NCI-H1694 (cell line): ENCODE measurements at places on chromosomes 5 and 9.

DNA sequence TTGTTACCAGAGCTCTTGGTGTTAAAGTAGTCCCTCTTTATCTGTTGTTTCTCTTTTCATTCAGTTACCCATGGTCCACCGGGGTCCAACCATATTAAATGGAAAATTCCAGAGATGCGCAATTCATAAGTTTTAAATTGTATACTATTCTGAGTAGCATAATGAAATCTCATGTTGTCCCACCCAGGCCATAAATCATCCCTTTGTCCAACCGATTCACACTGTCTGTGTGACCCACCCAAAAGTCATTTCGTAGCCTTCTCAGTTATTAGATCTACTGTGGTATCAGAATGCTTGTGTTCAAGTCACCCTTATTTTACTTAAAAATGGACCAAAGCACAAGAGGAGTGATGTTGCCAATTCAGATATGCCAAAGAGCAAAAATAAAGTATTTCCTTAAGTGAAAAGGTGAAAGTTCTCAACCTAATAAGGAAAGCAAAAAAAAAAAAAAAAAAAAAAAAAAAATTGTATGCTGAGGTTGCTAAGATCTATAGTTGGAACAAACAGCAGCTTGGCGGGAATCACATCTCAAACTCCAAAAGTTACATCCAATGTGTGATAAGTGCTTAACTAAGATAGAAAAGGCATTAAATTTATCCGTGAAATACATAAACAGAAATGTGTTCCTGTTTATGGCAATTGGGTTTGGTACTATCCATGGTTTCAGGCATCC is 106.8 kb upstream of the GPBP1 start:
- DNase-seq: no peak

- DNase-seq: no peak
These were observed 386.1 kb downstream of the NTRK2 start for GRCh38 chr9:85055506-85056202.

DNA sequence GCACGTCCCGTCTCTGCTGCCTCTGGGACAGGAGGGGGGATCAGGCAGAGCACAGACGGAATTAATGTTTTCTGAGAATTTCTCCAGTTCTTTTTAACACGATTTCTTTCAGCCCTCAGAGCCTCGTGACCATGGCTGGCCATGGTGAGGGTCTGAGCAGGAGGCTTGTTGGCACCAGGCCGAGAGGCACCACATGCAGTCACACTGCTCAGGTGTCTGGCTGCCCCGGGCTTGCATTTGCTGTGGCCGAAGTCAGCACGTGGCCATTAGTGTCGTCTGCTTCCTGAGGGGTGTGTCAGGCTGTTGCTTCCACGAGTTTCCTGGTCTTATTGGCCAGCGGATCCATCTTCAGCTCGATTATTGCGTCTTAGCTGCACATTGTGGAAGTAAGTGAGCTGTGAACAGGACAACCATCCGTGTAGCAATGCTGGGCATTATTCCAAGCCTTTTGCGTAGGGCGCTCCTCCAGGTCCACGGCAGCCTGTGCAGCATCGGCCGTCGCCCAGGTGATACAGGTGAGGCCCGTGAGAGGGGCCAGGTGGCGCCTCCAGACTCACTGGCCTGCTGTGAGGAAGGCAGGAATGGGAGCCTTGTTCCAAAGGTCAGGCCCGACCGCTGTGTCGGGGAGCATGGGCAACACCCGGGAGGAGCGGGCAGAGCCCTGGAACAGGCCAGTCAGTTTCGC is 114.2 kb upstream of the CACNA1B start:
- no peak for DNase-seq

DNA sequence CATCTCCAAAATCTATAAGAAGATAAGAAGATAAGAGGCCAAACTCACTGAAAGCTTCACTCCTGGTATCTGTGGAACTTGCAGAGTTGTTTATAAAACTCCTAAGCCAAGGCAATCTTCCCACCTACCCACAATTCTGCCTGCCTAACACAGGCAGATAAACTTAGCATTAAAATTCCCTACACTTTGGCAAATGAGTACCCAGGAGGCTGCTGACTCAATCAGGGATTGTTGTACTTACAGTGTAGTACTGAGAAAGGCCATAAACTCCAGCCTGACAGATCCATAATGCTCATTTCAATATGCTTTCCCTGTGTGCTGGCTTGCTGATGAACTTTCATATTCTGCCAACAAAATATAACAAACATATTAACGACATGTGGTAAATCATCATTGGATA is 725.2 kb downstream of the BRINP1 start:
- no peak for DNase-seq

DNA sequence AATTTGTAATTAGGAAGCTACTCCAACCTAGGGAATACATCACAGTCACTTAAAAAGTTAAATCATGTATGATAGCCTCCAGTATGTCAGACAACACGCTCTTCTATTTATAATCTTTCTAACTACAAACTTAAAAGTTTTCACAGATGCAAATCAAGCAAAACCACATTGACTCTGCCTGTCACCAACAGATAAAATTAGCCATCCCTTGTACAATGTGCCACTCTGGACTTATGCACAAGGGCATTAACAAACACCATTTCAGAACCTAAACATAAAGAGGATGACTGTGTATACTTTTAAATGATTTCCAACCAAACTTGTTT is 14.7 kb downstream of the ERP44 start:
- no peak for DNase-seq

DNA sequence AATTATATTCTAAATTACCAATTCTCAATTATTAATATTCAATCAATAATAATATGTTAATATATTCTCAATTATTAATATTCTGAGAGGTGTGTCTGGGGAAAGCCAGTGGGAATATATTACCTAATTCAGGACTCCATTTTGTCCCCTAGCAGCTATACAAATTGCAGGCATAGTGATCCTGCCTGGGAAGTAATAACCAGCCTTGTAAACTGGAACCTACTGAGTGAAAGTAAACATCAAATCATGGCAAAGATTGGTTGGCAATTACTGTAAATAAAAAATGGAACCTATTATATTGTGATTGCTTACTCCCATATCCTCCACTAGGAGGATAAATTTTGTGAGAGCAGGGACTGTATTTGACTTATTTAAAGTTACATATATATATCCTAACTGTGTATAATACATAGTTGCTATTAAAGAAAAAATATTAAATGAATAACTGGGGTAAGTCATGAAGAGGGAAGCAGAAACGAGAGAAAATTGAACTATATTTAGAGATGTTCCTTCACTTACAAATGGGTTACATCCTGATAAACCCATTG is 150.5 kb upstream of the ELL2 start:
- DNase-seq: no peak

GRCh38 chr5:122434205-122434970 is 122.4 kb downstream of the SNCAIP start:
- DNase-seq: no peak

GRCh38 chr5:143066556-143067281 is 296.5 kb downstream of the ARHGAP26 start:
- no peak for DNase-seq

- no peak for DNase-seq
These were observed 35.3 kb upstream of the FLT4 start for GRCh38 chr5:180684623-180685161.

DNA sequence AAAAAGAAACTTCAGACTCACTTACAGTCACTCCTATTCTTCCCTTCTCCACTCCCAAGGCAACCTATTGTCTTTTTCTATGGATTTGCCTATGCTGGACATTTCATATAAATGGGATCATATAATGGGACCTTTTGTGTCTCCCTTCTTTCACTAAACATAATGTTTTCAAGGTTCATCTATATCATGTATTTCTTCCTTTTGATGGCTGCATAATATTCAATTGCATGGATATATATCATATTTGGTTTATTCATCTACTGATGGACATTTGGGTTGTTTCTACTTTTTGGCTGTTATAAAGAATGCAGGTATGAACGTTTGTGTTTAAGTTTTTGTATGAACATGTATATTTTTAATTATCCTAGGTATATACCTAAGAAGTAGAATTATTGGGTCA is 30.6 kb downstream of the ANKHD1 start:
- no peak for DNase-seq

GRCh38 chr5:135232958-135233357 is 166.1 kb downstream of the MACROH2A1 start:
- no peak for DNase-seq

- no peak for DNase-seq
These were observed at the start of gene ENTPD8 for GRCh38 chr9:137441289-137441934. Gene ENTPD8, minus strand, starts transcription at chr9:137441357. Its CDS starts 3,072 bp downstream, at chr9:137438285.

GRCh38 chr5:10229306-10230048 is 20.2 kb downstream of the ATPSCKMT start:
- no peak for DNase-seq

DNA sequence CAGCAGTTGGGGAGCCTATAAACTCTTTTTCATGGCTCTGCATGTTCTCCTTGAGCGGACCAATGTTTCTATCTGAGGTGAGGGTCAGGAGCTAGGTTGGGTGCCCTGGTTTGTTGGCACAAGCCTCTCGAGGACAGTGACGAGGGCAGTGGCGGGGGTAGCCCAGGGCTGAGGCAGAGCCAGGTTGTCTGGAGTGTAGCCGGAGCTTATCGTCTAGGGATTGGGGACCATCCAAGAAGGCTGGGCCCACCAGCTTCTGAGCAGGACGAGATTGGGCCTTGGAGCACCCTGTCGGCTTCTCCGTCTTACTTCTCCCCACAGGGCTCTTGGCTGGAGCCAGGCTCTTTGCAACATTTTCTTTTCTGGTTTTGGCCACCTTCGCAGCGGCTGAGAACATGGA is 13.2 kb upstream of the CCL21 start:
- no peak for DNase-seq

DNA sequence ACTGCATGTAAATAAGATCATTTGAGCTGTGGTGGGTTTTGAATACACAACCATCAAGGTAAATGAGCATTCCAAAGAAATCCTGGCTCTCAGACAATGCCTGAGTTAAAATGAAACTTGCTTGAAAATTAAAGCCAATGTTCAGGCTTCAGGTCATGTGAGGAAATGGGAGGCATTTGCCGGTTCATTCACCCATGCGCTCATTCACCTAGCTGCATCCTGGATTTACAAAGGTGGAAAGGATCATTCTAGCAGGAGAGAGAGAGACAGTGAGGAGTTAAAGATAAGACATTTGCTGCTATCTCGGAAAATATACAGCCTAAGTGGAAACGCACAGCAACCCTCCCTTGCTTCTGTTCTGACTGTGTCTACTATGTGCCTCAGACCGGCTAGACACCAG is 143.8 kb upstream of the KLF4 start:
- DNase-seq: no peak

DNA sequence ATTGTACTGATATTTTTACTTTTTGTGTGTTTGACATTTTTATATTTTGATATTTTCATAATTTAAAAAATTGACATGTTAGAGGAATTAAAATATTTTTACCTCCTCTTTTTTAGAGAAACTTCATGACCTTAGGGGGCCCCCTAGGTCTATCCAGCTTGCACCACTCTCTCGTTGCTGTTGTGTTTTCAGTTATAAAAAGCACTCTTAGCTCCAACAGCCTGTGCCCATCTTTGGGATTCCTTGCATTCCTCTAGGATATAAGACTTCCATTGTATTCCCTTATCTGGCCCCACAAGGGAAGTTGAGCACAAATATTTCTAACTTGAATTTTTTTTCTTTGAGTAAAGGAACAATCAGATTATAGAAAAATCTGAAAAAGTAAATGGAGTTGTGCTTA is 245.3 kb downstream of the SH3GL2 start:
- no peak for DNase-seq

DNA sequence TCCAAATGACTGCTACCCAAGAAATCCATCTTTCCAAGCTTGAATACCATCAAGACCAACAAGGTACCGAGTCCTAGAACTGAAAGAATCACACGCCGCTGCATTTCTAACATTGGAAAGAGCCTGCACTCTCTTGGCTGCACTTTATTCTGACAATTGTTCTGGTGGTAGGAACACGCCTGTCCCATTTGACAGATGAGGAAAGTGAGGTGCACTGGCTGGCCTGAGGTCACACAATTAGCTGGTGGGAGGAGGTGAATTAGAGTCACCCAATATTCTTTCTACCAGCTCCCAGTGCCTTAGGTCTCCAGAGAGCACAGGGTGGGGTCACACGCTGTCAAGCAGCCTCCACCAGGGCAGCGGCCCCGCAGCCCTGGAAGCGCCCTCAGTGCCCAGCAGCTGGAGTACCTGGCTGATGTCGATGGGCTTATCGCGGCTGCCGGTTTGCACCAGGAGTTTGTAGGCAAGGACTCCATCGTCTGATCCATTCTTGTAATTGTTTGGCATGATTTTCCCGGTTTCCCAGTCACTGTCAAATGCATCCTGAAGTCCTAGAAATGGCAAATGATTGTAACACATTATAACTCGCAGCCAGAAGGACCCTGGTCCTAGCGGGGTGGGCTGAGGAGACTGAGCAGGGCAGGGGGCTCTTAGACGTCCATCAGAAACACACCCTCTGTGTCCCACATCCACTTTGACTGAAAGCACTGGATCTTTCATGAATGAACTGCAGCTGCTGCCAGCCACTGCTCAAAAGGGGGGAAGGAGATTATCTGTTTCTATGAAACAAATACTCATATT is 55.1 kb downstream of the PTCH1 start:
- no peak for DNase-seq

GRCh38 chr9:136536721-136537241 is 9.1 kb downstream of the NOTCH1 start:
- DNase-seq: no peak

DNA sequence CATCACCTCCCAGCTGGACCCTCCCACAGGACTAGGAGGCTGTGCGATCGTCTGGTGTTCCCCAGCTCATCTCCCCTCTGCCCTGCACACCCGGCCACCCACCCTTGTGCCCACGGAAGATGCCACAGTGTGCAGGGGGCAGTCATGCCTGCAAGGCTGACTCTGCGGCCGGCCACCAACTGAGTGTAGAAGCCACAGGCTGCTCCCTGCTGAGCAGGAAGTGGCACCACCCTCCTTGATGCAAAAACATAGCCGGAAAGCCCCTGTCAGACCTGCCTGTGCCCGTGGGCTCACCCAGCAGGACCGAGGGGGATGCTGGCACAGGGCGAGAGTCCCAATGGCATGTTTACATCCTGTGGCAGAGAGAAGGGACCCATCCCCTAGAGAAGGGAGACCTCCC is 40.3 kb upstream of the SLC12A7 start:
- no peak for DNase-seq

- DNase-seq: no peak
These were observed 28.0 kb downstream of the ACO1 start for GRCh38 chr9:32412440-32412839.

DNA sequence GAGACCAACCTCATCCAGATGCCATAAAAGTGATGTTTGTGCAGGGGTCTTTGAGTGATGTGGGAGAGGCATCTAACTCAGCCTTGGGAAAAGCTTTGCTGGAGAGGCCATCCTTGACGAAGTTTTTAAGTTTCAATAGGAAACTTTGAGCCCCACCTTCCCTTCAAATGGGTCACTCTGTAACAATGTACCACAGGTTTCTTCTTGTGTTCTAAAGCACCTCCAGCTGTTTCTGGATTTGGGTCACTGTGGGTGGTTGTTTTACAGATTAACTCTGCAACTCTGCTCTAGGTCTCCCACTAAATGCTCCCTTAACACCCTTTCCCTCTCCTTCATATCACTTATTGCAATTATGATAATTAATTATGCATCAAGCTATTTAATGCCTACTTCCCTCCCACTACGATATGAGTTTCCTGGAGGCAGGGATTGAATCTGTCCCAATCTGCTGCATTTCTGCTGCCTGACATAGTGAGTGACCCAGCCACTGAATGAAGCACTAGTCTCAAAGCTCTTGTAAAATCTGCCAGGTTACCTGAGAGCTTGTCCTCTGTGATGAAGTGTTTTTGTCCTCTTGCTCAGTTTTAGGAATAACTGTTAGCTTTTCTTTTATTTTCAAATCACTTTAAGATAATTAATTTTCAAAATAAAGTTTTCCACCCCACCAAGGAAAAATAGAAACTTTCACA is 60.5 kb upstream of the PUM3 start:
- DNase-seq: no peak
